ENCODE measurements at places on chromosomes 2 and 18.

- DNase-seq, result no peak
Measured at GRCh38 chr2:121649149-121649595, at the start of gene CLASP1. Gene CLASP1 (minus strand): TSS chr2:121649462. CDS start chr2:121605895, 43,567 bp downstream.

DNA sequence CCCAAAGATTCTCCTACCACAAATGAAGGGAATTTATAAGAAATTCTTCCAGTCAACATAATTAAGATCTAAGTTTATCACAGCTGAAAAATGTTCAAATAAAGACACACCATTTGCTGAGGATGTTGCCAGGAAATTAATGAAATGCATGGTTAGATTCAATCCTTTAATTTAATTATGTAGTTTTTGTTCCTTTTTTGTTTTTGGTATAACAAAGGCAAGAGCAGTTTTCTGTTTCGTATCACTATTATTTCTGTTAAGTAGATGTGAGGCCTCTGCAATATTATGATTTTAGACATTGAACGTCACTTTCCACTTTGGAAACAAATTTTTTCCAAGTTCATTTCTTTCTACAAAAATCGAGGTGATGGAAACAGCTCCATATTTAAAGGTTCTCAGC lies 440.0 kb downstream of the THSD7B start:
- DNase-seq, result no peak

GRCh38 chr2:101689114-101689825 lies 8.2 kb upstream of the MAP4K4 start:
- no peak for DNase-seq

GRCh38 chr18:27749194-27749593 lies 427.7 kb downstream of the CDH2 start:
- no peak for DNase-seq

DNA sequence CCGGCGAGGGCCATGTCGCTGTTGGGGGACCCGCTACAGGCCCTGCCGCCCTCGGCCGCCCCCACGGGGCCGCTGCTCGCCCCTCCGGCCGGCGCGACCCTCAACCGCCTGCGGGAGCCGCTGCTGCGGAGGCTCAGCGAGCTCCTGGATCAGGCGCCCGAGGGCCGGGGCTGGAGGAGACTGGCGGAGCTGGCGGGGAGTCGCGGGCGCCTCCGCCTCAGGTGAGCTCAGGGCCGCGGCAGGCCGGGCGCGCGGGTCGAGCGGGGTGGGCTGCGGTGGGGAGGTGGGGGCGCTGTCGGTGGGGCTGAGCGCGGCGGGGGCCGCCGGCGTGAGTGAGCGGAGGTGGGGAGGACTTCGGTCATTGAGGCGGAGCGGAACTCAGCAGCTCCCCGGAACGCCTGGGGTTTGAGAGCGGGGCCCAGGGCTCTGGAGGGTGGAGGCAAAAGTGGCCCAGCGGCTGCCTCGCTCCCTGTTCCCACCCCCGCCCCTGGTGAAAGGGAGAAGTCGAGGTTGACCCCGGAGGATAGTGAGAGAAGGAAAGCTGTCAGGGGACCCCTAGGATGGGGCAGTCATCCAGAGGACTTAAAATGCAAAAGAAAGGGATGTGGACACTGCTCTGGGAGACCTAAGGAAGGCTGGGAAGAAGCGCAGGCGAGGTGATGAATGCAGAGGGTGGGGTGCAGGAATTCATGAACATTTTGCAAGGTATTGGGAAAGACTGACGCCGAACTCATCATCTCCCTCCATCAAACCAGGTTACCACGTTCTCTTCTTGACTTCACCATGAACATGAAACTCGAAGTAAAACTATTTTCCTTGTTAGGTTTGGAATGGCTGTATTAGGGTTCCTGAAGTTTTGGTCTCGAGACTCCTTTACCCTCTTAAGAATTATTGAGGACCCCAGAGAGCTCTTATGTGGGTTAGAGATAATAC lies 633 bp downstream of the MALT1 start:
- no peak for DNase-seq

- DNase-seq, result no peak
Measured at GRCh38 chr2:18156421-18156820, 278.0 kb downstream of the KCNS3 start.

GRCh38 chr2:192051533-192051932 lies 143.2 kb downstream of the TMEFF2 start:
- DNase-seq, result no peak

GRCh38 chr2:95760806-95761525 lies 169.2 kb downstream of the TRIM43 start:
- DNase-seq, result no peak

Data from glomerular endothelial cell (primary cell).